ENCODE measurements at places on chromosomes 6 and 20.

DNA sequence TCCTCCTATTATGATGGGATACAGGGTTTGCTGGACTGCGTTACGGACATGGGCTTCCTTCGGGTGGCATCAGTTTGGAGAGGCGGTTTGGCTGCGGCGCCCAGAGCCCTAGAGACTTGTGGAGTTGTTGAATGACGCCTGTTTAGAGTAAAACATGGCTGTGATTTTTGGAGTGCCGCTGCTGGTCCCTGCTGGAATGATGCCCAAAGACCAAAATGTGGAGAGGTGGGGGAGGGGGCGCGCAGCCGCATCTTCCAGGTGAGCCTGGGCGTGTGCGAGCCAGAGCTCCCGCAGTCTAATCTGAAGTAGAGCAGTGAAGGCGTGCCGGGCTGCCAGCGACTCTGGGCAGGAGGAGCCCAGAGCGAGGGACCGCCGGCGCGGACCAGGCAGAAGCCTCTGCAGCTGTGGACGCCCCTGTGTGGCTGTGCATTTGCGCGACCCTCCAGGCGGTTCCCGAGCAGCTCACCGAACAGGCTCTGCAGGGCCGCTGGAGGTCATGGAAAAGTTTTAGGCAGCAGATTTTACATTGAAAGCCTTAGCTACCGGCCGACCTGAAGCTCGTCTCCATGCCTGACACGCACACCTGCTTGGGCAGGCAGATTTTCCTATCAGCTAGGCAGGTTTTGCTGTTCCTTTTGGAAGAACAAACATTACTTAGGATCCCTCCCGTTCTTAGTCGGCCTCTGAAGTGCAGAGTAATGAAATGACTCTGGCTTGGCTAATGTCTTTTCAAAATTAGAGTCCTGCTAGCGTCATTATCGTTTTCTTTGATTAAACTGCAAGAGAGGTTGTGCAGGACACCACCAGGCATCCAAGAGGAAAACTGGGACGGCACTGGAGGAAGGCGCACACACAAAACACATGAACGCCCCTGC lies 298.2 kb downstream of the PHACTR1 start:
- DNase-seq, result no peak

DNA sequence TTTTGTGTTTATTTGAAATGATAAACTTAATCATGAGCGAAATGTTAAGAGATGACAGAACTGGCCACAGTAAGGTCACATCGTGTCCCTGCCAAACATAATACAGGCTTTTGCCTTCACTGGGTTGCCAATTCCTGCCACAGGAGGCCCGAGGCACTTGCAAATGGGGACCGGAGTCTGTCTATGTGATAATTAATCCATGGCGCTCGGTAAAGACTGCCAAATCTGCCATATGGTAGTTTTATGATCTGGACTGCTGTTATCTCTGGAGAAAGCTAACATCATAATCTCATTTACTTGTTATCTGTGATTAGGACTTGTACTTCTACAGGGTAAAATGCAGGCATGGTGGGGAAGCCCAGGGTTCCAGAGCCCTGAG lies 170.5 kb upstream of the TSHZ2 start:
- DNase-seq, result no peak

DNA sequence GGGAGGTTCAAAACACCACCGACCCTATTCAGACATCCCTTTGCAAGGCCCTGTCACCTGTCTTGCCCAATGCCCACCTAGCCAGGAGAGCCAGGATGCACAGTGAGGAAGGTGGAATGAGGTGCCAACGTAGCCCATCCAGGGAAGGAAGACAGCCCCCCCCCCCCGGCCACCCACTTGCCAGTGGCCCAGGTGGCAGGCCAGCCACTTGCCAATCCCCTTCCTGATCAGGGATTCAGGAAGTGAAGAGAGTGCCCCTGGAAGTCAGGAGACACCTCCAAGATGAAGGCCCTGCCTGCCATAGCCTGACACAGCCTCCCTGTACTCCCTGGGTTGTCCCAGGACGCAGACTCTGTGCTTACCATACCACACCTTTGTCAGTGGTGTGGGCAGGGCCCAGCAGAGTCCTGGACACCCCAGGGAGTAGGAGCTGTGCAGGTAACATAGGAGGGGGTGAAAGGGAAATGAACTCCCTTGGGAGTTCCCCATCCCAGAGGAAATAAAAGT lies 54.7 kb downstream of the MRPL14 start:
- DNase-seq, result no peak

GRCh38 chr6:3291987-3292386 lies 33.2 kb downstream of the PSMG4 start:
- DNase-seq, result no peak

DNA sequence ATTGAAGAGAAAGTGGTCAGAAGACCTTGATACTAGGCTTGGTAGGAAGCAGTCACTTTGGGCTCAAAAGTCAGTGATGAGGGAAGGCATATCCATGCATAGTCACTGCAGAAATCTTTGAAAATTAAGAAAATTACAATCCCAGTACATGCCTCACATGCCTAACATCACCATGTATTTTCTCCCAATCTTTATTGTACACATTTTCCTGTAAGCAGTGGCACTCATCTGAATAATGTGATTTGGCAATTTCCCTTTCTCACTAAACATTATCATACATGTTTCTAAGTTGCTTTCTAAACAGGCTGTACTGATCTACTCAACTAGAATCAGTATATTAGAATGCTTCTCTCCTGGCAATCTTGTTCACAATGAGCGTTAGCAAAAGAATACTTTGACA lies 280.7 kb upstream of the SUPT3H start:
- DNase-seq, result no peak

GRCh38 chr6:38877721-38878120 lies 162.6 kb downstream of the DNAH8 start:
- DNase-seq, result no peak
